AG04449 (cell line): ENCODE measurements at places on chromosomes 3 and 15.

DNA sequence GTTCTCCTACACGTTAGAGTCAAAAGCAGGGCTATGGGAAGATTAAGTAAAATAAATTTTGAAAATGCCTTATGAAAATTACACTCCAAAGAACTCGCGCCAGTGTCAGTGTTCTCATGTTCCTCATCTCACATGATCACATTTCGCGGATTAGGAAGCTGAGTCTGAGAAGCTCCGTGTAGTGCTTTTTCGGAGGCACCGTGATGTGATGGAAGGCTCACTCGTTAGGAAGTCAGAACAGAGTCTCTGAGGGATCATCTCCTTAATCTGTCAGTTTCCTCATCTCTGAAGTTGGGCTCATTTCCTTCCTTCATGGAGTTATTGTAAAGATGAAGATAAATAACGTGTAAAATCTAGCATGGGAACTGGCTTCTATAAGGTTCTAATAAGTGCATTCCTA, 3.2 kb downstream of the ADIPOQ start:
- no peak for DNase-seq

DNA sequence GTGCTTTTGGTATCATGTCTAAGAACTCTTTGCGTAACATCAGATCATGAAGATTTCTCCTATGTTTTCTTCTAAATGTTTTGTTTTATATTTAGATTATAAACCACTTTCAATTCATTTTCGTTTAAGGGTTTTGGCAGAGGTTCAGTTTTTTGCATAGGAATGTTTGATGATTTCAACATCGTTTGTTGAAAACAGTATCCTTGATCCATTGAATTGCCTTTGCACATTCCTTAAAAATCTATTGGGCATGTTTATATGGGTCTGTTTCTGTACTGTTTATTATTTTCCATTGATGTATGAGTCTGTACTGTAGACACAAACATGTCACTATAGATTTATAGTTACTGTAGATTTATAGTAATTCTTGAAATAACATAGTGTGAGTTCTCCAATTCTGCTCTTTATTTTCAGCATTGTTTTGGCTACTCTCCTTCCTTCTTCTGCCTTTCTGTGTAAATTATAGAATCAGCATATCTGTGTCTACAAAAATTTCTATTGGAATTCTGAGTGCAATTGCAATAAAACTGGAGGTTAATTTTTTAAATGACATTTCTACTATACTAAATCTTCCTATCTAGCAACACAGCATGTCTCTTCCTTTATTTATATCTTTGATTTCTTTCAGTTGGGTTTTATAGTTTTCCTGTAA, 374.0 kb downstream of the SV2B start:
- no peak for DNase-seq

GRCh38 chr3:71371282-71371681, 212.2 kb downstream of the FOXP1 start:
- DNase-seq: no peak

DNA sequence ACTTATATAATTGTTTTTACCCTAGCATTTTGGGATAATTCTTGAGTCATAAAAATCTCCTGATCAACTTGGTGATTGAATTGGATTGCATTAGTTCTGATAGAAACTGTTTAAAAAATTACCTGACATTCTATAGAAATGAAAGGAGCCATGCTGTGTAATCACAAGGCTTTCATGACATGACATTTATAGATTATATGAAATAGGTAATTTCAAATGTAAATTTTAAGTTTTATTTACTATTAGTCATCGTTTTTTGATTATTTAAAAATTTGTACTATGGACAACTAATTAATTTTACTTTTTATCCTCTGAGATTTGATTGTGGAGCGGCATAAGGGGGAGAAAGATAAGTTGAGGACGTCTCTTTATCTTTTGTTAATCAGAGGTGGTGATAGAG, 12.3 kb upstream of the CHD2 start:
- DNase-seq: no peak

- DNase-seq: no peak
Measured at GRCh38 chr15:28114721-28115622, 15.9 kb upstream of the OCA2 start.

- no peak for DNase-seq
Measured at GRCh38 chr3:163058031-163058854, 1561.6 kb downstream of the OTOL1 start.

DNA sequence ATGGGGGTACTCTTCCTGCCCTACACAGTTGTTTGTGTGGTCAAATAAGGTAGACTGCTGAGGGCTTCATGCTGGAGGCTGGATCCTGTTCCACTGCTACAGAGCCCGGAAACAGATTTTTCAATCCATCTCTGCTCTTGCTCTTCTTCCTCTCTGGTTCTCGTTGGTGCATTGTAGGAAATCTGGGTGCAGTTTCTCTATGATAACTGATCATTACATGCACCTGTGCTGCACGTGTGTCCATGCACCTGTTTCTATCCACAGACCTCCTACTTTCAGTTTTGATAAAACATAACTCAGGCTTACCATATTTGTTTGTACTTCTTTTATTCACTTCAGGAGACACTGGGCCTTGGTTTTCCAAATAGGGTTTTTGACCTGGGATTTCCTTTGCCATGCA, 21.3 kb downstream of the MINAR1 start:
- no peak for DNase-seq

GRCh38 chr15:95410757-95411156, 919.7 kb upstream of the NR2F2 start:
- no peak for DNase-seq

GRCh38 chr3:38232701-38233100, 32.9 kb upstream of the SLC22A13 start:
- no peak for DNase-seq

GRCh38 chr3:52509753-52510328, 14.7 kb downstream of the STAB1 start:
- no peak for DNase-seq

DNA sequence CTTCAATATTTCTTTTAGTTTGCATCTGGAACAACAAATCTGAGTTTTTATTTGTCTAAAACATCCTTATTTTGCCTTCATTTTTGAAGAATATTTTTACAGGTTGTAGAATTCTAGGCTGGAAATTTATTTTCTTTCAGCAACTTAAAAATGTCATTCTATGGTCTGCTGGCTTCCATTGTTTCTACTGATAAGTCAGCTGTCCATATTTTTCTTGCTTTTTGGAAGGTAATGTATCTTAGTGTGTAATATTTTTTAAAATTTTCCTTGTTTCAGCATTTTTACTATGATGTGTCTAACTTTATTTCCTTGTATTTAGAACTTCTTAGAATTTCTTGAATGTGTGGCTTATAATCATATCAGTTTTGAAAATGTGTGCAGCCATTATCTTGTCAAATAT, 37.0 kb downstream of the SEMA6D start:
- DNase-seq: no peak

DNA sequence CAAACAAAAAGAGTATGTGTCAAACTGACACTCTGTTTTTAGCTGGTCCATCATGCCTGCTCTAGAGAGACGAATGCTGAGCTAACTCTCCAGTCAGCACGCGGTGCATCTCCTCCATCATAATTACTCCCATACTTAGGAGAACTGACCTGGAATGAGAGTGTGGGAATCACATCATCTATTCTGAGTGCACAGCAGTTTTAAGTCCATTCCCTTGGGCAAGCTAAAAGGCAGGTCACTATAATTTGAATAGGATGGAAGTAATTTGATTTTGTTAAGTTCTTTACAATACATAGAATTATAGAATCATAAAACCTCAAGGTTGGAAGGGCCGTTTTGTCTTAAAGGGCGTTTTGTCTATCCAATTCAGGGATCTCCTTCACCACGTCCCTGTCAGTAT, 251.6 kb downstream of the XXYLT1 start:
- no peak for DNase-seq

GRCh38 chr3:141552440-141552991, 65.7 kb downstream of the RASA2 start:
- DNase-seq: no peak

DNA sequence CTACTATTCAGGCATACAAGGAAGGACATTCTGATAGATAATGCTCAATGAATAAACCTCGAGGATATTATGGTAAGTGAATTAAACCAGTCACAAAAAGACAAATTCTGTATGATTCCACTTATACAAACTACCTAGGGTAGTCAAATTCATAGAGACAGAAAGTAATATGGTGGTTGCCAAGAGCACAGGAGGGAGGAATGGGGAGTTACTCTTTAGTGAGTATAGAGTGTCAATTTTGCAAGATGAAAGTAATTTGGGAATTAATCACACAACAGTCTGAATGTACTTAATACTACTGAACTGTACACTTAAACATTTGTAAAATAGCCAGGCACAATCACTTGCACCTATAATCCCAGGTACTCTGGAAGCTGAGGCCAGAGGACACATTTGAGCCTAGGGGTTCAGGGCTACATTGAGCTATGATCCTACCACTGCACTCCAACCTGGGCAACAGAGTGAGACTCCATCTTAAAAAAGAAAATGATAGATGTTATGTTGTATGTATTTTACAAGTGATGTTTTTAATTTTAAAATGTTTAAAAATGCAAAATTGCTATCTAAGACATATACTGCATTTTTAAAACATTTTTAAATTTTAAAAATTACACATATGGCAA, 91.0 kb downstream of the NPAP1 start:
- DNase-seq: no peak

DNA sequence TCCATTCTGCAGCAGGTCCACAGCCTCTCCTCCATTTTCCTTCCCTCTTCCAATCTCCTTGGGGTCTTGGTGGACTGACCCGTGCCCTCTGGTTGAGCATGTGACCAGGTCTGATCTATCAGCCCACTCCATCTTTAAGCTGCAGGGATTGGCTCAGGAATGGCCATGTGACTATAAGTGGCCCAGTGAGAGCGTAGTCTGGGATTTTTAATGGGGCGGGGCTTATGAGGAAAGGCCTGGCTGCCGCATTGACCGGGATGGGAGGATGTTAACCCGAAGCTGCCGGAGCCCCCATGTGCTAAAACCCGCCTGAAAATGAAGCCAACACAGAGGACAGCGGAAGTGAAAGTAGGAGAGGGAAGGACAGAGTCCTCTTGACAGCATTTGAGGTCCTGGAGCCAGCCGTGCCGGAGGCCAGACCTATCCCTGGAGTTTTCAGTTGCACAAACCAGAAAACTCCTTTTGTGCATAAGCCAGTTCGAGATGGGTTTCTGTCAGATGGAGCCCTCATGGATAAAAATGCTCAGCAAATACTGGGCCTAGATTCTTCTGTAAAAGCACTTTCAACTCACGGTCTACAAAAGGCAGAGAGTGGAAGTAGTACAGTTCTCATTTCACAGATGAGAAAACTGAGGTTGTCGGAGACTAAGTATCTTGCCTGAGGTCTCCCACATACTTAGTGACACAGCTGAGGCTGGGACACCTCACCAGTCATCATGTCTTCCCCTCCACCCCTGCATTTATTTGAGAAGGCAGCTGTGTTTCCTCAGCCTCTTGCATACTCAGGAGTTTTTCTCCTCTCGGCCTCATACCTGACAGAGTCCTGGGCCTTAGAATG, 61.9 kb downstream of the ATP2B2 start:
- DNase-seq: no peak

GRCh38 chr15:42863572-42864239, 56.9 kb downstream of the TTBK2 start:
- DNase-seq: no peak

DNA sequence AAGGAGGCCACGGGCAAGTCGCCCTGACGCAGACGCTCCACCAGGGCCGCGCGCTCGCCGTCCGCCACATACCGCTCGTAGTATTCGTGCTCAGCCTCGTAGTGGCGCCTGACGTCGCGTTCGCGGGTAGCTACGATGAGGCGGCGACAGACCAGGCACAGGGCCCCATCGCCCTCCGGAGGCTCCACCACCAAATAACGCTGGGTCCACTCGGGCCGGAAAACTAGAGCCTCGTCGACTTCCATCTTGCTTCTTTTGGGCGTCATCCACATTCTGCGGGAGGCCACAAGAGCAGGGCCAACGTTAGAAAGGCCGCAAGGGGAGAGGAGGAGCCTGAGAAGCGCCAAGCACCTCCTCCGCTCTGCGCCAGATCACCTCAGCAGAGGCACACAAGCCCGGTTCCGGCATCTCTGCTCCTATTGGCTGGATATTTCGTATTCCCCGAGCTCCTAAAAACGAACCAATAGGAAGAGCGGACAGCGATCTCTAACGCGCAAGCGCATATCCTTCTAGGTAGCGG, at the start of gene EPM2AIP1:
Gene EPM2AIP1 (minus strand): TSS at position 326 of the 520 bp plus-strand sequence. CDS start 54 bp downstream, at position 272.
- no peak for DNase-seq

GRCh38 chr3:10185804-10186762, 21.4 kb downstream of the IRAK2 start:
- DNase-seq: no peak

DNA sequence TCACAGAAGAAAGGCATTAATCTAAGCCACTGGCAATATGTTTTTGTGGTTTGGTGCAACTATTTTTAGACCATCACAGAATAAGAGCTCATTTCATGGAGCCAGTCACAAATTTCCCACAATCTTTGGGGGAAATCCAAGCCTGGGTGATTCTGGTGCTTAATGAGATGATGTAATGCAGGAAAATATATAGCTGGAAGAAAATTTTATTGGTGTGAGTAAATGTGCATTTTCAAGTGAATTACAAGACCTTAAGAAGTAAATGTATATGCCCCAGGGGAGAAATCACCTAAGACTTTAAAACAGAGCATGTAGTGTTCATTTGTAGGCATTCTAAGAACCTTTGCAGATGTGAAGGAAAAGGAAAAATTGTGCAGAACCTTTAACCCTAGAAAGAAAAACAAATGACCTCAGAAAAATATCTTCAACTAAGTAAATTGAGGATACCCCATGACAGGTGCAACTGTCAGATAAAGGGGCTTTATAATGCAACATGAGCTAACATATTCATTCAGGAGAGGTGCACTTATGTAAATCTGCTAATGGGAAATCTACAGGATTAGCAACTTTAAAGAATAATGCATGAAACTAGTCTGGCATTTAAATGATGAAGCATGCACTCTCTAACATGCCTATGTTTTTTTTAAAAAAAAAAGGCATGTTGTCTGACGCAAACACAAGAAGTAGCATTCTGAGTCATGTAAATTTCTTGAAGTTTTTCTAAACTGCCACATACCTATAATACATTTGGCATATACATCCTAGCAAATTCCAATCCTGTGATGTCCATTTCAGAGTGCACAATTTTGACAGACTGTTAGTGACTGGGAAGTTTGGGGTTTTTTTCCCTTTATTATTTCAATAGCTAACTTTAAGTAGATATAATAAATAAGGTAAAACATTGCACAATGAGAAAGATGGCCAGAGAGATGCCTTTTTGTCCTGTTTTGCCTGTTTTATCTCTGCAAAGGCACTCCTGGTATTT, 105.1 kb downstream of the MEX3B start:
- DNase-seq: peak; percentile 88

DNA sequence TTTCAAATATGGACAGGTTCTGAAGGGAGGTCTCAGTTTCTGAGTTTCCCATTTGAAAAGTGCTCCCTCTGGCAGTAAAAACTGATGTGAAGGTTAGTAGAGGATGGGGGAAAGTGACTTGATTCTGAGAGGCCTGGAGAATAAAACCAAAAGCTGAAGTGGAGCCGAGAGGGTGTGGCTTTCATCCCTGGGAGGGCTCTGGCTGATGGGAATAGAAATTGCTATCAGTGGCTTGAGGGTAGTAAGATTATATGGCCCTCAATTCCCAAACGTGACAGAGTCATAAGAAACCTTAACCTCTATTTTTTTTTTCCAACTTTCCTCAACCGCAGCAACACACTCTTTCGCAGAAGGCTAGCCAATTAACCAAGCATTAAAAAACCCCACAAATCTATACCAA, 185.9 kb downstream of the MEIS2 start:
- no peak for DNase-seq
